Hematopoietic multipotent progenitor cell (in vitro differentiated cells): ENCODE measurements at places on chromosomes 5 and 9.

DNA sequence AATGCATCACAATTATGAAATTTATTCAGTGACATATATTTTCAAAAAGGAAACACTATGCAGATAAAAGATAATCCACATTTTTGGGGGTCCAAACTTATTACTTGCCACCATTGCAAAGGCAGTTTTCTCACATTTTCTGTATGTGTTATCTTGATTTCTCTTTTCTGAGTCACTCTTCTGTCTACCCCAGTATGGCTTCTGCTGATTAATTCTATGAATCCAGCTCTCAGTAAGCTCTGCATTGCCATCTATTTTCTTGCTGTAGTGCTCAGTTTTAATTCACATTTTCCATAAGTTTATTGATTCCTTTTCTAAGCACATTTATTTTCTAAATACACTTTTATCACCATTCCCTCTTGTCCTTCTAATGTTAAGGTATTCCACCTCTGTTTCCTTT is 1.7 kb downstream of the IFNA10 start:
- DNase-seq: no peak

- no peak for DNase-seq
Measured at GRCh38 chr9:1877951-1878350, 137.2 kb upstream of the SMARCA2 start.

DNA sequence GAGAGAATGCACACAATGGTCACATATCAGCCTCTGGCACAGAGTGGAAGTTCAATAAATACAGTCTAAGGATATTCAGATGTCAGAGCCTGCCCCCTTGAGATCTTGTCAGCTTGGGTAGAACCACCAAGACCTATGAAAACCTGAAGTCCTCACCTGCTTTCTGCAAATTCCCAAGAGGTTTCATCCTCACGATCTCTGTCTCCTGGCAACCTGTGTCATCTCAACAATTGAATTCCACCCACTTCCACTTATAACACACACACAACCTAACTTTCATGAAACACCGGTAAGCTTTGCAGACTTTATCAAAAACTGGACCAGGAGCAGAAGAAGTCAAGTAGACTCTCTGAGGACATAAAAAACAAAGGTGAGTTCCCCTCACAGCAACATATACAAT is 151.6 kb upstream of the SLC30A5 start:
- DNase-seq: no peak

DNA sequence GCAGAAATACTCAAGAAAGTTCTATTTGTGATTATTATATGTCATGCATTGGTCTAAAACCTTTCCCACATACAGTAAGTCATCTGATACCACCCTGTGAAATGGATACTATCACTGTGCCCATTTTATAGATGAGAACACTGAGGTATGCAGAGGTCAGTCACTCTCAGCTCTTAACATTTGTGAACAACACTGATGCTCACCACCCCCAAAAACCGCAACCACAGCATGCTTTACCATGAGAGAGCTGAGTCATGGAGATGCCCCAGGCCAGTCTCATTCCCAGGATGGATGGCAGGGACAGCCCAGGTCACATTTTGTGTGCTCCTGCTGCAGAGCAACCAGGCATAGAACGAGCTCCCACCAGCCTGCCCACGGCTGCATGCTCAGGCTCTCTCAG is 53.5 kb upstream of the IRX1 start:
- DNase-seq: no peak

- no peak for DNase-seq
Measured at GRCh38 chr9:132249123-132249522, 87.3 kb downstream of the NTNG2 start.

DNA sequence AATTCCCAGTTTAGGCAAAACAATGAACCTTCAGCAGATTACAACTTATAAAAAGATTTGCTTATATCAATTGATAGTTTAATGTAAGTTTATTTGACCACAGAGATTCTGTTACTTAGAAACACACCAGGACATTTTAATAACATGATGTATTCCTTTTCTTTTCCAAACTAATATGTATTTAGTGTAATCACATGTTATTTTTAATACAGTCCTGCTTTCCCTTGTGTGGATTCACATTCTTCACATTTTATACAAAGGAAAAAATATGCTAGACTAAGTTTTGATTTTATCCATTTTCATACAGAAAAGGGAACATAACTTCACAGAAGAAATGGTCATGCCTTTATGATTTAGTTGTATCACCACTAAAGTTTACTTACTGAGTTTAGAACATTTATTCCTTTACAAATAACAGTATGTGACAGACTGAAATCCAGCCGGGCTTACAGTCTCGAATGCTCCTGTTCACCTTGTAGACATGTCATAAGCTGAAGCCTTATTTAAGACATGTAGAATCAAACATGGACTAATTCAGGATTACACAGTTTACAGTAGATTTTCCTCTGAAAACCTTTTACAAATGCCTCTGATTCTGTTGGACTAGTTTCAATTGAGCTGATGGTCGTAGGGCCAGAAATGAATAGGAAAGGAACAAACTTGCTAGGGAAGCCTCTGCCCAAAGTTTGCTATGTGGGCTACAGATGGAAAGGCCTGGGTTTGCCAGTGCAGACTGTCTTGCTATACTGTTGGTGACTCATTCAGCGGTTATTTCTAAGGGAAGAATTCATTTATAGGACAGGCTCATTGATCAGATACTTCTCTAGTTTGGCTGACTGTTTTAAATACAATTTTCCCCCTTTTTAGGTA is 6.6 kb upstream of the ASPN start:
- DNase-seq: no peak
